Activated CD4-positive, CD25-positive, alpha-beta regulatory T cell (primary cell): ENCODE measurements at places on chromosomes 3 and 15.

DNA sequence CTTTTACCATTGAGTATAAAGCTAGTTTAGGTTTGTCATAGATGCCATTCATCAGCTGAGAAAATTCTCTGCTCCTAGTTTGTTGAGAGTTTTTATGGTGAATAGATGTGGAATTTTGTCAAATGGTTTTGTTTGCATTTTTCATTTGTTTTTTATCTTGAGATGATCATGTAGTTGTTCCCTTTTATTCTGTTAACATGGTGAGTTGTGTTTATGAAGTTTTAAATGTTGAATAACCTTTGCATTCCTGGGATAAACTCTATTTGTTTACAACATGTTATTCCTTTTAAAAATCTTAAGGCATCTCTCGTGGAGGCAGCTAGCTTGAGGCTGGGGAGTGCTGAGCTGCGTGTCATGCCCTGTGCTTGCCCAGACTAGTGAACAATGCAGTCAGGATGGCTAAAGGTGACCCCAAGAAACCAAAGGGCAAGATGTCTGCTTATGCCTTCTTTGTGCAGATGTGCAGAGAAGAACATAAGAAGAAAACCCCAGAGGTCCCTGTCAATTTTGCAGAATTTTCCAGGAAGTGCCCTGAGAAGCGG lies 48.5 kb downstream of the ANAPC13 start:
- no peak for DNase-seq

GRCh38 chr3:4251412-4251811 lies 51.8 kb upstream of the SETMAR start:
- DNase-seq: no peak

DNA sequence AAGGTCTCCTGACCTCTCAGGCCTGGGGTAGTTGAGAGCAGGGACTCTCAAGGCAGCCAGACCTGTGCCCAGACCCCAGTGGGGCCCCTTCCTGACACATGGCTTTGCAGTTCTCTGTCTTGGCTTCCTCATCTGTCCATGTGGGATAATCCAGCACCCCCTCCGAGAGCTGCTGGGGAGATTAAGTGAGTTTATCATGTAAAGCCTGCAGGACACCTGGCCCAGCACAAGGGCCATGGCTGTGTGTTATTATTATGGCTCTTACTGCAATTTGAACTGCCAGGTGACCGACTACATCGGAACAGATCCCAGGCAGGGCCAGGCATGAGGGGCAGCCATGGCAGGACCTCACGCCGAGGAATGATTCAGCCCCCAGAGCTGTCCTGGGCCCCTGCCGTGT lies 12.6 kb downstream of the DUSP7 start:
- no peak for DNase-seq

GRCh38 chr3:32404714-32405113 lies 13.1 kb downstream of the CMTM7 start:
- no peak for DNase-seq

GRCh38 chr15:40399370-40399769 lies 6.2 kb upstream of the IVD start:
- DNase-seq: no peak

GRCh38 chr3:124273651-124274050 lies 281.7 kb upstream of the ROPN1 start:
- DNase-seq: no peak

DNA sequence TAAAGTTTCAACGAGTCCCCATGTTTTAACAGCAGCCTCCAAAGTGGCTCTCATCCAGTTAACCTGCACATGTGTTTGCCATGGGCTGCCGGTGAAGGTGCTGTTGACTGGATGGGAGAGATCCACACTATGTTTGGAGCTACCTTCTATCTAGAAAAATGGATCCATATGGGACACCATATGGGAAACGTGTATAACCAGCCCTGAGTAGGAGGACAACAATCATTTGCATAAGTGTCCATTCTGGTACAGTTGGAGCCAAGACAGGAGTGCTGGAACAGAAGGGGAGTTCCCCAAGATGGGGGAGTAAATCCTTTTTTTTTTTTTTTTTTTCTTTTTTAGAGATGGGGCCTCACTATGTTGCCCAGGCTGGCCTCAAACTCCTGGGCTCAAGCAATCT lies 36.6 kb downstream of the MKRN2 start:
- no peak for DNase-seq

GRCh38 chr3:169992781-169993180 lies 26.2 kb downstream of the SEC62 start:
- no peak for DNase-seq

DNA sequence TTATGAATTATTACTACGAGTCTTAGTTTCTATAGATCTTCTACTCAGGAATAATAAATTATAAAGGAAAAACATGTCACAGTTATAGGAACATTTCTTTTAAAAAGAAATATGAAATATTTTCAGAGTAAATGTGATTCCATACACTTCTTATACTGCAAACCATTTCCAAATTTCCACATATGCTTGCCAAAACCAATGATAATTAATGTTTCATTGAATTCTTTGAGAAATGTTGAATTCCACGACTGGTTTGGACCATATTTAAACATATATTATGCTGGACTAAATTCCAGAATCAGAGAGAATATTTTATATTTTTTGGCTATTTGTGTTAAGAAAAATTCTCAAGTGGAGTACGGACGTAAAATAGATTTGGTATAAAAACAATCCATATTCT lies 144.6 kb downstream of the EPHA3 start:
- DNase-seq: no peak

- no peak for DNase-seq
These were observed 473.6 kb upstream of the PROK2 start for GRCh38 chr3:72258361-72259141.

GRCh38 chr3:71728632-71729342 lies 3.6 kb upstream of the EIF4E3 start:
- no peak for DNase-seq
